ENCODE measurements at places on chromosomes 2 and 18.
A peak's percentile ranks its signal among the peaks of the same experiment; 100 is the strongest.

GRCh38 chr2:217685255-217685605, 317.6 kb downstream of the TNS1 start:
- DNase-seq, result no peak

DNA sequence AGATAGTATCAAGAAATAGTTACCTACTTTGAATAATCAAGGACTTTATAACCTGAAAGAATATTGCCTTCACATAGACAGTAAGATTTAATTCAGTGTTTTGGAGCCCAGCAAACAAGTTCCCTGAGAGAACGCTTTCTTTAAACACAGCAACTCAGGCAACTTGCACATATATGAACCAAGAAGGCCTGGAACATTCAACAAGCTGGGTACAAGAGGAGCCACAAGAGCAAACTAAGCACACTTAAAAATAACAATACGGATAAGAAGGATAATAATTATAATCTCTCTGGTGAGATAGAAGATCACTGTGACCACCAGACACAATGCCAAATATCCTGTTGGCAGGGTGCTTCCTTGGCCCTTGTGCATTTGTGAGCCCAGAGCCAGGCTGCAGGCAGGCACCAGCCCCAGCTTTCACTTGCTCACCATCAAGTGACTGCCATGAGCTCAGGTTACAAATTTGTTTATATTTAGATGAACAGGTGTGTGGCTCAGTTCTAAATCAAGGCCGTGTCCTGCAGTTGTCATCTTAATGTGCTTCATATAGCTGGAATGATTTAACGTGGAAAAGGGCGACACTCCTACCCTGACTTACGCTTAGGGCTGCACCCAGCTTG, 446.6 kb downstream of the IRS1 start:
- DNase-seq, result no peak

DNA sequence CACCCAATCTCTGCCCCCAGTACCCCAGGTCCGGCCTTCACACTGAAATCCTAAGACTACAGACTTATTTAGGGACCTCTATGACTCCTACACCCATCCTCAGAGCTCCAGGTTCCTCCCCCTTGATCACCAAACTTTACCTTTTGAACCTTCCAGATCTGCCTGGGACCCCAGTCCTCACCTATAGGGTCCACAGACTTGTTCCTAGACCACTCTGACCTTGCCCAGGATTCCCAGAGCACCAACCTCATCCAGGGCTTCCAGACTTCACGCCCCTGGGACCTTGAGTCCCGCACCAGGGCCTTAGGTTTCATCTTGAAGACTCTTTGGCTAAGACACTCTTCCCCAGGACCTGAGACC, 462 bp downstream of the CHCHD5 start:
- no peak for DNase-seq

GRCh38 chr2:232611559-232612218, 21.7 kb upstream of the EFHD1 start:
- peak; percentile 50 for DNase-seq

DNA sequence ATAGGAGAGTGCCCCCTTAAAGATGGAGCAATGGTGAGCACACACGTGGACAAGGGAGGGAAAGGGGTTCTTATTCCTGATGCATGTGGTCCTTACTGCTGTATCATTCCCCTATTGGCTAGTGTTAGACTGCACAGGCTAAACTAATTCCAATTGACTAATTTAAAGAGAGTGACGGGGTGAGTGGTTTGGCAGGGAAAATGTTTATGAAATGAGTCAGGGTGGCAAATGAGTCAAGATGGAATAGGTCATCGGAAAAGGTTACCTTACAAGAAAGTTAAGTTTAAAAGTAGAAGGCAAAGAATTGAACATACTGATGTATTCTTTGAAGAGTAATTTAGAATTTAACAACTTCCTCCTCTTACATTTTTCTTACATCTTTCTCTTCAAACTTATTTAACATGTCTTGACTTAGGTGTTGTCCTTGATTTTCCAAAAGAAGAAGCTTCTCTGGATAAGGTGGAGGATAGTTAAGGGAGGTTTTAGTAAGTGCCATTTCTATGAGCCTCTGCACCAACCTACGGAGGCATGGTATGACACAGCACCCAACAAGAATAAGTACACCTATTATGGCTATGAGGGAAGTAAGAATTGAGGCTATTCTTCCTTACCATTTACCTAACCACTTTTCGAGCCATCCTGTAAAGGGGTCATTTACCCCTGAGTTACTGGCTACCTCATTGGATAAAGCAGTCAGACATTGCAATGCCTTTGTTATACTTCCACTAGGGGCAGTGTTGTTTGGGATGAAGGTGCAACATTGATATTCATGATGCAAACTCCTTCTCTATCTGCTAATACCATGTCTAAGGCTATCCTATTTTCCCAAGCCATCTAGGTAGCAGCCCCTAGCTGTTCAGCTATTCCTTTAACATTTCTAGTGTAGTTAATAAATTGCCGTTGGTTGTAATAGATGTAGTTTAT, 1345.8 kb upstream of the LRRTM1 start:
- no peak for DNase-seq

DNA sequence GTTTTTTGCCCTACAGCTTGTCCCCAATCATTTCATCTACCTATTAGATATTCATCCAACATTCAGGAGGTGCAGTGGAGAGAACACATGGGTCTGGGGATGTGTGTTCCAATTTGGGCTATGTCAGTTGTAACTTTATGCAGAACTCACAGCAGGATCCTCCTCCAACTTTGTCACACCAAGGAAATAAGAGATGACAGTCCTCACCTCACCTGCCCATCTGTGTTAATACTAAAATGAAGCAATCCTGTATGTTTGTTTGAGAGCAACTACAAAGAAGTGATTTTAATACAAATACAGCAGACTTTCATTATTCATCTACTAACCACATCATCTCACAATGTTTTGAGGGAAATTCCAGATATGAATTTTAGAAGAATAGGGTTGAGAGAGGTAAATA, 126.7 kb downstream of the ARHGAP15 start:
- DNase-seq, result no peak

GRCh38 chr2:101223814-101224231, 28.9 kb upstream of the CNOT11 start:
- peak; percentile 66 for DNase-seq

- DNase-seq, result no peak
These were observed 202.4 kb downstream of the SLC4A3 start for GRCh38 chr2:219829667-219830352.

GRCh38 chr2:120392923-120393322, 47.0 kb downstream of the INHBB start:
- DNase-seq, result no peak

GRCh38 chr18:48913201-48913600, 37.6 kb downstream of the SMAD7 start:
- DNase-seq, result peak; percentile 71

- no peak for DNase-seq
These were observed 419.7 kb upstream of the MEX3C start for GRCh38 chr18:51617167-51617566.

DNA sequence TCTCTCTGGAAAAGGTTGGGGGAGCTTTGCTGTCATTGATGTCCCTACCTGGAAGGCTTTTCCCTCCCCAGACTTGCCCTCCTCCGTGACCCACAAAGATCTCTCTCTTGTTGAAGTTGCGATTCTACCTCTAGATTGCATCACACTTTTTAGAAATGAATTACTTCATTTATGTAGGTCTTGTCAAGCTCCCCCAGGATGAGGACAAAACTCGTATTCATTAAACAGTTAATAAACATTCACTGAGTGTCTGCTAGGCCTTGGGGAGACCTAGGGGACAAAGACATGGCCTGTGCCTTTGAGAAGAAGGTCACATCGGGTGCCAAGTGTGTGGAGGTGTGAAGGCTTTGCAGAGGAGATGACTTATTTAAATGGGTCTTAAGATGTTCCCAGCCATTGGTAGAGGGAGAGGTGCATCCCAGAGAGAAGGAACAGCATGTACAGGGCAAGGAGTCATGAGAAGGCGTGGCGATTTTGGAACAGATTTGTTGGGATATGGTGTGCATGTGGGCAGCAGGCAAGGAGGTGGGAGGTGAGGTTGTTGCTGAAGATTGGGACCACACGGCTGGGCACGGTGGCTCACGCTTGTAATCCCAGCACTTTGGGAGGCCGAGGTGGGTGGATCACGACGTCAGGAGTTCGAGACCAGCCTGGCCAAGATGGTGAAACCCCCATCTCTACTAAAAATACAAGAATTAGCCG, 9.8 kb upstream of the YWHAQ start:
- DNase-seq, result no peak

- peak; percentile 37 for DNase-seq
These were observed 242.6 kb downstream of the PHLPP1 start for GRCh38 chr18:62957885-62958472.

DNA sequence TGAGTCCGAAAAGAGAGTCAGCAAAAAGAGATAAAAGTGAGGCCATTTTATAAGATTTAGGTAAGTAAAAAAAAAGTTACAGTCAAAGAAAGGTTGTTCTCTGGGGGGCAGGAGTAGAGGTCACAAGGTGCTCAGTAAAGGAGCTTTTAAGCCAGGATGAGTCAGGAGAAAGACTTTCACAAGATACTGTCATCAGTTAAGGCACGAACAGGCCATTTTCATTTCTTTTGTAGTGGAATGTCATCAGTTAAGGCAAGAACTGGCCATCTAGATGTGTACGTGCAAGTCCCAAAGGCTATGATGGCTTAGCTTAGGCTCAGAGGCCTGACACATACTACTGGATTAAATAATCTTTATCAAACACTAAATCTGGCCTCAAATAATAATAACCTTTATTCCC, 1207.3 kb upstream of the FAM98A start:
- DNase-seq, result no peak

DNA sequence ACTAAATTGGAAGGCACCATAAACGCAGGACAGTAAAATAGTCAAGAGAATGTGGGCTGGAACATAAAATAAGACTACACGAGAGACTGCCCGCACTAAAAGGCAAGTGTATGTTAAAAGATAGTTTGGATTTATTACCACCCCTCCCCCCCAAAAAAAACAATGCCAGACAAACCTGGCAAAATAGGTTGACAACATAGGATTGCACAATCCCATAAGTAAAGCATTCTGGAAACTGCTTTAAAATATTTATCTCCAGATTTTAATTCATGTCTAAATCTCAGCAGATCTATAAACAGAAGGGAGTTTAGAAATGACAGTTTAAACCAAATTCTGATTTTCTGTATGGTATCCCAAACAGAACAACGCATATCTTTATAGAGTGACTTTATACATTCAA, 455.1 kb downstream of the ERBB4 start:
- no peak for DNase-seq

DNA sequence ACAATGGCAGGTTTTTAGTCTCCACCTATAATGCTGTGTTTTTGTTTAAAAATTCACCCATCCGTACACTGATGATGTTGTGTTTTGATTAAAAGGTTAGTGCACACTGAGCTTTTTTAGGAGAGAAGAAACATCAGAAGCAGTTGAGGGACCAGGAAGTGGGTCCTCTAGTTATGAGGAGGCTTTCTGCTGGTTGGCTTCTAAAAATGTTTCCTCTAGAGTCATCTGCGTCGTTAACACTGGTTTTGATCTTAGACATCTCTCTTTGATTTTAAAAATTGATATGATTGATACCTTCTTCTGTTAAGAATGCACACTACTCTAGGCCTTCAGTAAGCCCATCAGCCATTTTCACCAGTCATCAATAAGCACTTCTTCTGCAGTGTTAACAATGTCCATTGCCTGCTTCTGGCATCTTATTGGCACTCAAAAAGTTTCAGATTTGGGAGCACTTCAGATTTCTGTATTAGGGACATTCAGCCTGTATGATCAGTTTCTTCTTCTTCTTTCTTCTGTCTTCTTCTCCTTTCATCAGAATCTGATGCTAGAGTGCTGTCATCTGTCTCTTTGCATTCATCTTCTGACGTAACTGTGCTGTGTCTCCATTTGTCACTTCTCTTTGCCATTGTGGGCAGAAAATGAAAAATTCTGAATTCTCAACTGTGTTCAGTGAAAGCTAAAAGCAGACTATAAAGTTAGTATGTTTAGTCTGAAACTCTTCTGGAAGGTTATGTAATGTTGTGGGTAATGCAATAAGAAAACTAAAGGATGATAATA, 56.3 kb downstream of the PHLPP1 start:
- DNase-seq, result no peak

DNA sequence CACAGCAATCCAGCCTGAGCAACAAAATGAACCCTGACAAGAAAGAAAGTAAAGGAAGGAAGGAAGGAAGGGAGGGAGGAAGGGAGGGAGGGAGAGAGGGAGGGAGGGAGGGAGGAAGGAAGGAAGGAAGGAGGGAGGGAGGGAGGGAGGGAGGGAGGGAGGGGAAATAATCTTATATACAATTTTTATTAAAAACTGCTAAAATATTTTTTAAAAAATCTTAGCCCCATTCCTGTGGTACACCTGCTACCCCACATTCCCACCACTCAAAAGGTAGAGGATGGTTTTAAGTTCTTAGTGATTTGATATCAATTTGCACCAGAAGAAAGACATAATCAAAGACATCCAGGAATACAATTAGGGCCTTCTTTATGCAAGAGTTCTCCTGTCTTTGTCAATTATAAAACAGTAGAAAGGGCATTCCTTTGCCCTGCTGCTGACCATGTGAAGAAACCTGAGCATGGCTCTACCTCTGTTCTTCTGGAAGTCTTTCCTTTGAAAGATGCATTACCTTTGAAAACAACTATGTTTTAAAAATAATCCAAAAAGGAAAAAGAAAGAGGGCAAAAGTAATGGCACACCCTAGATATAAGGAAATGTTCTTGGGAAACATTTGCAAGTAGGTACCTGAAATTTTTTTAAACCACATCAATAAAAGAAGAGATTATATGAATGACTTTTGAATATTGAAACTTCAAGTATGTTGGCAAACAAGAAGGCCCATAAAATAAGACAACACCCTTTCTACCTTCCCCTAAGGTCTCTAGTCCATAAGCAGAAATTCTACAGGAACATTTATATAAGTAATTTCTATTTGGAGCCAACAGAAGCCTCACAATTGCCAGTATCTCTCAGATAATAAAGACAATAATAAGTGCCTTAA, 33.7 kb upstream of the ACVR2A start:
- no peak for DNase-seq
